ENCODE measurements at places on chromosomes 7 and 10.
A peak's percentile ranks its signal among the peaks of the same experiment; 100 is the strongest.

DNA sequence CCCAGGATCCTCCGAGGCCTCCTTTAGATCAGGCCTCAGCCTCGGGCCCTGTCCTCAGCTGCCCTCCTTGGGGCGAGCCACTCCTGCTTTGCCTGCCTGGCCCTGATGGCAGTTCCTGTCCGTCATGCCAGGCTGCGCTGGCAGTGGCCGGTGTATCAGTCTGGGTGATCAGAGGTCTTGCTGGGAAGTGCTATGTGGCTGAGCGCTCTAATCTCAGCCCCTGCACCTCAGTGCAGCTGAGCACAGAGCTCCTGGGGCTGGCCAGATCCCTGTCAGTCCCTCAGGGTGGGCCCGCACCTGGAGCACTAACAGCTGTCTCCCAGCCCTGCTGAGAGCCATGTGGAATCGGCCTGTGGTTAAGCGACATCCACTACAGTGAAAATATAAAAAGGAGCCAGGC lies 14.8 kb upstream of the CFAP46 start:
- DNase-seq: no peak

DNA sequence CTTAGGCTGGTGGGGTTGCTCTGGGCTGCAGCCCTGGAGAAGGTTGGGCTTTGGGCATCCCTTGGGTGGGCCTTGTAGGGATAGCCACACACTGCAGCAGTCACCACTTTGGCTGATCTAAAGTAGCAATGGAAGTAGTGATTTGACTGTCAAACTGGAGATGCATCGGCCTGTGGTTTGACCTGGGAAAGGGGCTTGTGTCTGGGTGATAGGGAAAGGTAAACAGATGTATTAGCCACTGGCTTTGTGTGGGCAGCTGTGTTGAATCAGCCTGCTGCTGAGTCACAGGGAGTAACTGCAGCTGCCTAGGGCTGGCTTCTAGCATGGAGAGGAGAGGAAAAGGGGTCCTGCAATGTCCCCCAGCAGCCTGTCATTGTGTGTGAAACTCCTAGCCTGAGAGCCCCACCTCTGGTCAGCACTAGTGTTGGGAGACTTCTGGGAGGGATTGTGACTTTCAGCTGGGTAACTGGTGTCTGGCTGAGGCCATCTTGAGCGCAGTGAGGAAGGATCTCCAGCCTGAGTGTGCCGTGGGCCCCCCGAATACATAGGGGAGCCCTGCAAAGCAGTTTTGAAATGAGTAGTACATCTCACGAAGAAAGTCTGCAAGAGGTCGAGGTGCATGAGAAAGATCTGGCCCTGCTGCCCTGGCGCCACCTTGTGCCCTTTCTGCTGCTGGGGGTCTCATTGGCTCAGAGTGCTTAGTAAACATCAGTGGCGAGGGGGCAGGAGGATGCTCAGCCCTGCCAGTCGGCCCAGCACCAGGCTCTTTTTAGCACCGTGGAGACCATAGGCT lies 117.3 kb downstream of the FANK1 start:
- DNase-seq: peak; percentile 56

DNA sequence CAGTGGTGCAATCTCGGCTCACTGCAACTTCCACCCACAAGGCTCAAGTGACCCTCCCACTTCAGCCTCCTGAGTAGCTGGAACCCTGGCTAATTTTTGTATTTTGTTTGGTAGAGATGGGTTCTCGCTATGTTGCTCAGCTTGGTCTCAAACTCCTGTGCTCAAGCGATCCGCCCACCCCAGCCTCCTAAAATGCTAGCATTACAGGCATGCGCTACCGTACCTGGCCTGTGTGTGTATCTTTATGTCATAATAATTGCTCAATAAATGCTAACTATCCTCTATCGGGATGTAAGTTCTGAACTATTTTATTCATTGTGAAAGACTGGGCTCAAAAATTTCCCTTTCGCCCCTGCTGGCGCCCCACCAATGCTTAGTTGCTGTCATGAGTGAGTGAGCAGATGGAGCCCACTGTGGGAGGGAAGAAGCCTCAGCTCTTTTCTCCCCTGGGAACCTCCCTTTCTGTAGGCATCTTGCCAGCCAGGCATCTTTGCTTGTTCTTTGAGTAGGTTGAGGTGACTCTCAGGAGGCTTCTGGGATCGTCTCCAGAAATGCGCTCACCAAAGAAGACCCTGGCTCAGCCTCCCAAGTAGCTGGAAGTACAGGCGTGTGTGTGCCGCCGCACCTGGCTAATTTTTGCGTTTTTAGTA lies 38.3 kb downstream of the CAMK1D start:
- no peak for DNase-seq

DNA sequence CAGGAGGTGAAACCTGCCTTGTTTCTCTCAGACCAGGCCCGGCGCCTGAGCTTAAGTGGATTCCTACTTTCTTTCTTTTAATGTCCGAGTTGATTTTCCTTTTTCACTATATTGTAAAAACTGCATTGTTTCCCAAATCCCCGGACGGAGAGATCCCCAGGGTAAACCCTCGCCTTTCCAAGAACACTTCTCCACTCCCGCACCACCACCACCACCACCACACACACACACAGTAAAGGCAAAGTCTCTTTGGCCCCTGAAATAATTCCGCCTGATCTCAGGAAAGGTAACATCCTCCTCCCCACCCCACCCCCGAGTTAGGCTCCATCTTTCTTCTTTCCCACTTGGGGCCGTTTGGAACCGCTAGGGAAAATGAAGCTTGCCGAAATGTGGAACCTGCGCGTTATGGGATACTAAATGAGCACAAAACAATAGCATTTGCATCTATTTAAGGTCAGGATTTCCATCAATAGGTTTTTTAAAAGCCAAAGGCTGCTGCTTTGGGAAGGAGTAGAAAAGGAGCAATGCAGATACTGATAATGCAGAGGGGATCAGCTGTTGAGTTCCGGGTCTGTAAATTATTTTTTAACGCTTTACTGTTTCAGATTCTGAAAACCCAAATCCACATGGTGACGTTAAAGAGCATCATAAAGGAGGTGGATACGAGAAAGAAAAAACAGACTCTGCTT lies 2.5 kb downstream of the HPSE2 start:
- DNase-seq: no peak

GRCh38 chr7:33050535-33051318 lies 11.8 kb downstream of the NT5C3A start:
- peak; percentile 24 for DNase-seq

- no peak for DNase-seq
These were observed 1034.5 kb upstream of the LRRTM3 start for GRCh38 chr10:65891073-65891981.
